ENCODE measurements at places on chromosomes 7 and 10.

DNA sequence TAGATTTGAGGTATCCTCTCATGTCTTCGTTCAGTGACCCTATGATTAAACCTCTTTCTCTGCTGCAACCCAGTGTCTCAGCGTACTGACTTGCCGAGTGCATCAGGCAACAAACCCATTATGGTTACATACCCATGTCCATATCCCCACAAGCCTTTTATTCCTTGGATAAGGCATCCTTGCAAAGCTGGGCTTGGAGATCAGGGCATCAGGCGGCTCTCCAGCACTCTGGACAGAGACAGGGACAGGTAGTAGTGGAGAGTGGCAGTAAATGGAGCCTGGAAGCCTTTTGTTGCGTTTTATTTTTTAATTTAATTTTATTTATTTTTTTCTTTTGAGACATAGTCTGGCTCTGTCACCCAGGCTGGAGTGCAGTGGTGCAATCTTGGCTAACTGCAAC is 32.0 kb upstream of the NPFFR1 start:
- DNase-seq, result no peak

GRCh38 chr10:72027498-72027897 is 60.9 kb downstream of the SPOCK2 start:
- no peak for DNase-seq

GRCh38 chr10:65291286-65291685 is 1634.5 kb upstream of the LRRTM3 start:
- no peak for DNase-seq

GRCh38 chr7:22885797-22886261 is 63.2 kb upstream of the TOMM7 start:
- DNase-seq, result no peak

DNA sequence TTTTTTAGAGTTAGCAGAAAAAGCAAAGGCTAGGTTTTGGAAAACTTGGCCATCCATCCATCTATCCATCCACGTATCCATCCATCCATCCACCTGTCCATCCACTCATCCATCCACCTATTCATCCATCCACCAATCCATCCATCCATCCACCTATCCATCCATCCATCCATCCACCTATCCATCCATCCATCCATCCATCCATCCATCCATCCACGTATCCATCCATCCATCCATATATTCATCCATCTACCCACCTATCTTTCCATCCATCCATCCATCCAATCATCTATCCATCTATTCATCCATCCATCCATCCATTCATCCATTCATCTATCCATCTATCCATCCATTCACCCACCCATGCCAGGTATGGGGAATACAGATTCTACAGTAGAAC is 81.7 kb upstream of the MPP7 start:
- DNase-seq, result no peak

GRCh38 chr10:4285121-4285520 is 500.1 kb upstream of the KLF6 start:
- no peak for DNase-seq

DNA sequence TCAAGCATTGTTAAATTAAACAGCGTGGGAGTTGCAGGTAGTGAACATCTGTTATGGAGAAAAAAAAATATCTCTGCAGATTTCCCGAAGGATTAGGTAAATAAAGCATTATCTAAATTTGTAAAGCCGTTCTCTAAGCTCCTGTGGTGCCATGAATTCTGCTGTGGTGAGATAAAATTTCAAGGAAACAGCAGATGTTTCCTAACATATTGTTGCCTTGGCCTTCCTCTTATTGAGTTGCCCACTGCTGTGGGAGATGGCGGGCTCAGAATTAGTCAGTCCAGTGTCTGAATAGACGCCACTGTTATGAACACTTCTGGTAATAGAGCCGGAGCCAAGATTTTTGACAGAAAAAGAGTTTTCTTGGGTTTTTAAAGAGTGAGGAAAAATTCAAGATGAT is 82.6 kb upstream of the ELMO1 start:
- no peak for DNase-seq

- no peak for DNase-seq
These were observed 185.0 kb upstream of the TMEM196 start for GRCh38 chr7:19958309-19958896.

DNA sequence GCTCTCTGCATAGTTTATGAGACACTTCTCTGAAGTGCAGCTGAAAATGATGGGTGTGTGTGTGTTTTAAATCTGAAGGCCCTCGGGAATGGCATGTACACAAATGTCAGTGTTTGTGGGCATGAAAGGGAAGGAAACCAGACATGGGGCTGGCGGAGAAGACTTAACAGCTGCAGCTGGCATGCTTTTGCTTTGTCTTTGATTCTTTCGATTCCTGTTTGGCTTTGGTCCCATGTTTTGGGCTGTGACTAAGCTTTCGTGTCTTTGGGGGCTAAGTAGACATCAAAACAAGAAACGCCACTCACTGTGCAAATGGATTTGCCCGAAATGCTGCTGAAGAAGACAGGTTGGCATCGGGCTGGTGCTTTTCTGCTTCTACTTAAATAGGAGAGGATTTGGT is 179.3 kb downstream of the PFKFB3 start:
- no peak for DNase-seq

- DNase-seq, result no peak
These were observed 3.7 kb upstream of the LDB3 start for GRCh38 chr10:86664341-86665217.

DNA sequence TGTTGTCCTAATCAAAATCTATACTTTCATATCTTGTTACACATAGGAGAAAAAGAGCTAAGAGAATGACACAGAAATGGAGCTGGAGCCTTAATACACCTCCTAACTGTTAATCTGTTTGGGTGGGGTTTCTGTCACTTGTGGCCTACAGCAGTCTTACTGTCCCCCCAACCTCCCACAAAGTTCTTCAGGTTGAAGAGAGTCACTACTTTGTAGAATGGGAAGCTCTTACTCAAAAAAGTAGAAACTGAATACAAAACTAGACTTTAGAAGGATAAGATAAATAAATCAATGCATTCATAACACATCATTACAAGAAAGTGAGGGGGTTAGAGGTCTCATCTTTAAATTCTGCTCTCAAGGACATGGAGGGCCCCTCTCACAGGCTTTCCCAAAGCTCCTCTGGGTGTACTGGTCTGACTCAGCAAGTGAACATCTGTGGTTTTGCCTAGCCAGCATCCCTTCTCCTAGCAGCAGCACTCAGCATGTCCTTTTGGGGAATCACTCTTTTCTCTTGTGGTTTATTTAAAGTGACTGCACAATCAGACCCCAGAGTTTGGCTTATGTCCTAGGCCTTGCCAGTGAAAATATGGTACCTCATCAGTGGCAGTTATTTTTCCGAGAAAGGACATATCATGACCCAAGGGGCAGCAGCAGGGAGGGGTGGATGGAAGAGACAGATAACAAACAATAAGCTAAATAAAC is 2.0 kb upstream of the BLVRA start:
- DNase-seq, result no peak

DNA sequence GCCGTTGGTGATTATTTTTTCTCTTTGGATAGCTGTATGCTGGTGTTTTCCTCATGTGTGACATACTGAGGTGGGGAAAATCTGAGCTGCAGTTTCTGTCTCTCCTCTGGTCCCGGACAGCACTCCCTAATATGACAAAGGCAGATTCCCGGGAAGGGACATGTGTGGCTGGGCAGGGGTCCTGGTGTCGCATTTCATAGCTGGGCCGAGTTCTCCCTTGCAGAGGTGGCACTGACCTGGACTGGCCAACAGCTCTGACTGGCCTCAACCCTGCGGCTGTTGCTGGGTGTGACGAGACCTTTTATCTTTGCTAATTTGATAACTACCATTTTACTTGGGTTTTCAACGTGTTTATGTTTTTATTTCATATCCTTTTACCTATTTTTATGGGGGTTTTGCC is 248.6 kb upstream of the TCERG1L start:
- no peak for DNase-seq

DNA sequence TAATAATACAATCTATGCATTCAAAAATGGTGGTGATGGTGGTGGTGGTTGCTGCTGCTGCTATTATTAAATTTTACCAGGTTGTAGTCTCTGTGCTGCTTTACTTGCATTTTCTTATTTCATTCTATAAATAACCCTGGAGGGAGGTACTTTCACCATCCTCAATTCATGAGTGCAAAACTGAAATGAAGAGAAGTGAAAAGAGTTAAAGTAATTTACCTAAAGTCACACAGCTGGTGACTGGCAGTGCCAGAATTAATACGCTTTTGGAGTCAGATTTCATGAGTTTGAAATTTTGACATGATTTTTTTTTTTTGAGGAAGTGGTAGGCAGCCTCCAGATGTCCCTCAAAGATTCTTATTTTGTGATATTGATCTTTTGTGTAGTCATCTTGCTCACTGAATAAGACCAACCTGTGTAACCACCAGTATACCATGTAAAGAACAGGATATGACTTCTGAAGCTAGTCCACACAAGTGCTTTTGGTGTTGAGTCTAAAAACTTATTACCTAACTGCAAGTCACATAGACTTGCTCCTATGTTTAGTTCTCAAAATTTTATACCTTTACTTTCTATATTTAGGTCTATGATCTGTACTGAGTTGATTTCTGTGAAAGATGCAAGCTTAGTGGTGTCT is 218.8 kb downstream of the ZWINT start:
- no peak for DNase-seq

DNA sequence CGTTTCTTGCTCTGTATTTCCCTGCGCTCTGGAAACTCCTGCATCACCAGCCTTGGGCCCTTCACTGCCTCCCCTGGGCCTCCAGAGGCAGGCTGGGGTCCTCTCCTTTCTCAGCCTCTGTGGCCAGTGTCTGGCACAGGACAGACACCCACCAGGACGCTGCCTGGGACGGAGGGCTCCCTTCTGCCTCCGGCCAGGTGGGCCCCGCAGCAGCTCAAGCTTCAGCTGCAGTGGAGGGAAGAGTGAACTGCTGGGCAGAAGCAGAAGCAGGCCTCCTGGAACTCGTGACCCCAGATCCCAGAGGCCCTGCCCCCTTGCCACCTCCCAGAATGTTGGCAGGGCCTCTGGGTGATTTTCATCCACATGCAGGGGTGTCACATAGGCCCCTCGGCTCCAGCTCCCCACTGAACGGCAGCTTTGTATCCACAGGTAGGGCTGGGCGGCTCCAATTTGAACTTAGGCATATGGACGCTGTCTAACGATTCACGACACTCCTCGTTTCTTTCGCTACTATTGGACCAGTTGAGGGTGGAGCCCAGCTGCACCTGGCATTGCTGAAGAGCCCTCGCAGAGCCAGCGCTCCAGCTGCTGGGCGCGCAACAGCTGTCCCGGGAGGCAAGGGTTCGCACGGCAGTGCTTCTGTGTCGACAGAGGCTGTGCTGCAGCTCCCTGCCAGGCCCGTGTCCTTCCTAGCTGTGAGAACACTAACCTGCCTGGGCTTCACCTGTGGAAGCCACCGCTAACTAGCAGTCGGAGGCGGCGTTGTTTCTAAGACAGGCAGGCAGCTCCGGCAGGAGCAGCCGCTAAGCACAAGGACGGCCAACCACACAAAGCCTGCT is 18.4 kb upstream of the GPR146 start:
- no peak for DNase-seq

GRCh38 chr7:84069033-84069432 is 125.6 kb downstream of the SEMA3A start:
- DNase-seq, result no peak

GRCh38 chr10:122362031-122362592 is 12.4 kb upstream of the PLEKHA1 start:
- DNase-seq, result no peak

DNA sequence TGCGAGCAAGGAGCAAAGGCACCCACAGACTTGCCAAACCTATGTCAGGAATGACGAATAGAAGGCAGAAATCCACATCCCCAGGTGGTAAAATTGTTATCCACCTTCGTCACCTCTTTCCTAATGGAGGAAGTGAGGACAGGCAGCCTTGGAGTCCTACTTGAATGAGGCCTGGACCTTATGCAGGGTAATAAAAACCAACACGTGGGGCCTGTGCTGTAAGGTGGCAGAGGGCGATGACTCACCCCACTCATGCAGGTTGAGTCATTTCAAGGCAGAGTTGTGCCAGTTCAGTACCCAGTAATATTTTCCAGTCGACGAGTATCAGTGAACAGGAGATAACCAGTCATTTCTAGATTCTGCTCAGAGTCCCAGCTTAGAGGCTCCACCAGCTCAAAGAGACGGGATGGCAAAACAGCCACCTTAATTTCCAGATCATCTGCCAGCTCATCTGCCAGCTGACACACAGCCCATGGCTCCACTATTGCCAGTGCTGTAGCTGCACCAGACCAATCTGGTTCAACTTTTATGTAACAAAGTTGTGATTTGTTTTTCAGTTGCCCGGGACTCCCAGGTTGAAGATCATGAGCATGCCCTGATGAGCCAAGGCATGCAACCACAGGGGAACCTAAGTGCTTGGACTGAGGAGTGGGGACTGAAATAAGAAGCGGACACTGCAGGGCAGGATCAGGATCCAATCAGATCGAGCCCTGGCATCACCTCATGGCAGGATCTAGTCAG is 176.2 kb upstream of the ITGB1 start:
- no peak for DNase-seq

- DNase-seq, result no peak
These were observed at the start of gene SLC26A4 for GRCh38 chr7:107660381-107661080. Gene SLC26A4 (plus strand): TSS chr7:107660828. CDS start chr7:107661642, 814 bp downstream.

GRCh38 chr7:68715907-68716306 is 882.4 kb upstream of the AUTS2 start:
- no peak for DNase-seq

DNA sequence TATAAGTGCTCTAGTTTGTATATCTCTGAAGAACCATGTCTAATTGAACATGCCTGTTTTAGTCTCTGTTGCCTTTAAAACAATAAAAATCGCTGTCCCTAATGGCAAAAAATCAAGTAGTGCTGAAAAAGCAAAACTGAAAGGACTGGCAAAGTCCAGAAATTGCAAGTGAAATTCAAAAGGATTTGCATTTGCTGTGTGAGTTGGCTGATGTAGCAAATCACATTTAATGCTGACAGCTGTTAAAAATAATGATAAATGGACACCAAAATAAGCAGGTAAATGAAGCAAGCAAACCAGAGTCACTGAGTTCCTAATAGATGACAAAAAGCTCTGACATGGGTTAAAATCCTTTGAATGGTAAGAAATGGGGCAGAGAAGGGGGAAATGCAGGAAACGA is 874.1 kb downstream of the GRM8 start:
- no peak for DNase-seq

DNA sequence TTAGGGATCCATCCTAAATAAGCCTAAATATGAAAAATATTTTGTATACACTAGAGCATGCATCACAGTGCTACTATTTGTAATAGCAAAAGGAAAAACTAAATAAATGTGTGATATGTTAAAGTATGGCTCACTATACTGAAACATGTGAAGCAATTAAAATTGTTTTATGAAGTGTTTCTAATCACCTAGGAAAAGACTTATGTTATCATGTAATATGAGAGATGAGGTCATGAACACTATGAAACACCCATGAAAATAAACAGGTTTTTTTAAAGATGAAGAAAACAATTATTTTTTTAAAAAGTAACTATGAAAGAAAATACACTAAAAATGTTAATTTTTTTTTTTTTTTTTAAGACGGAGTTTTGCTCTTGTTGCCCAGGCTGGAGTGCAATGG is 16.8 kb upstream of the ARHGAP12 start:
- no peak for DNase-seq

GRCh38 chr7:149302222-149302621 is 40.2 kb downstream of the ZNF783 start:
- no peak for DNase-seq

DNA sequence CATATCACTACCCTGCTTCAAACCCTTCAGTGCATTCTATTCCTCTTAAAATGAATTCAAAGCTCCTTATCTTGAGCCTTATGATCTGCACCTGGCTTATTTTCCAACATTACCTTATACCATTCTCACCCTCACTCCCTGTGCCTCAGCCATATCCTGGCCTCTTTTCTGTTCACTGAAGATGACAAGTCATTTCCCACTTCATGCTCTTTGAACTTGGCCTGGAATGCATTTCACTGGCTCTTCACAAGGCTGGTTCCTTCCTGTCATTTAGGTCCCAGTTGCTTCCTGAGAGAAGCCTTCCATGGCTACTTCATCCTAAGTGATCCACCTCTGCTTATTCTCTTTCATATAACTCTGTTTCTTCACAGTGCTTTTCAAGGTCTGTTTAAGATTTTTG is 3.2 kb upstream of the LIPF start:
- no peak for DNase-seq
